ENCODE measurements at places on chromosomes 2 and 18.
A peak's percentile ranks its signal among the peaks of the same experiment; 100 is the strongest.

DNA sequence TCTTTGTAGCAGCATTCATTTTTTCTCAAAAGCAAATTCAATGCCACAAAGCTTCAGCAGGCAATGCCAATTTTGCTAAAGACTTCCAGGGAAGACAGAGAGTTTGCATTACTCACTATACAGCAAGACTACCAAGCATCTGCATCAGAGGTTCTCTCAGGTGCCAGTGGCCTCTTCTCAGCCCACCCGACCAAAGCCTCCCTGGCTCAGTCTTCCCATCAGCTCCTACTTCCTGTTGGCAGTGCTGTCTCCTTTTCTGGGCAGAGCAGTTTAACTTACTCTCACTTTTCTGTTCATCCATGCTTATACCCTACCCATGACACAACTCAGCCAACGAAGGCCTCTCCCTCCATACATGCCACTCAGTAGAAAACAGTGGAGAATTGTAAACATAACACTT, 157.1 kb downstream of the TRABD2A start:
- no peak for DNase-seq

- DNase-seq: no peak
Measured at GRCh38 chr2:64036034-64036705, 16.9 kb upstream of the VPS54 start.

- DNase-seq: no peak
Measured at GRCh38 chr2:235170016-235170415, 218.2 kb downstream of the SH3BP4 start.

DNA sequence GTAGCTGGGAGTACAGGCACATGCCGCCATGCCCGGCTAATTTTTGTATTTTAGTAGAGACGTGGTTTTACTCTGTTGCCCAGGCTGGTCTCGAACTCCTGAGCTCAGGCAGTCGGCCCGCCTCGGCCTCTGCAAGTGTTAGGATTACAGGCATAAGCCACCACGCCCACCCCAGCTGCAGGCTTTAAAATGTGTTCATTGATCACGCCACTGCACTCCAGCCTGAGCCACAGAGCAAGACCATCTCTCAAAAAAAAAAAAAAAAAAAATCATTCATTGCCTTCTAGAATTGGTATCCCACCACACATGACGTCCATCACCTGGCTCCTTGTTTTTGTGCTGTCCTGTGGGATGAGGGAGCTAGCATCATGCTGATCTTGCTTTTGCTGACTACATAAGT, 127.4 kb downstream of the VIT start:
- DNase-seq: no peak

GRCh38 chr2:120870467-120870788, 134.8 kb downstream of the GLI2 start:
- no peak for DNase-seq

DNA sequence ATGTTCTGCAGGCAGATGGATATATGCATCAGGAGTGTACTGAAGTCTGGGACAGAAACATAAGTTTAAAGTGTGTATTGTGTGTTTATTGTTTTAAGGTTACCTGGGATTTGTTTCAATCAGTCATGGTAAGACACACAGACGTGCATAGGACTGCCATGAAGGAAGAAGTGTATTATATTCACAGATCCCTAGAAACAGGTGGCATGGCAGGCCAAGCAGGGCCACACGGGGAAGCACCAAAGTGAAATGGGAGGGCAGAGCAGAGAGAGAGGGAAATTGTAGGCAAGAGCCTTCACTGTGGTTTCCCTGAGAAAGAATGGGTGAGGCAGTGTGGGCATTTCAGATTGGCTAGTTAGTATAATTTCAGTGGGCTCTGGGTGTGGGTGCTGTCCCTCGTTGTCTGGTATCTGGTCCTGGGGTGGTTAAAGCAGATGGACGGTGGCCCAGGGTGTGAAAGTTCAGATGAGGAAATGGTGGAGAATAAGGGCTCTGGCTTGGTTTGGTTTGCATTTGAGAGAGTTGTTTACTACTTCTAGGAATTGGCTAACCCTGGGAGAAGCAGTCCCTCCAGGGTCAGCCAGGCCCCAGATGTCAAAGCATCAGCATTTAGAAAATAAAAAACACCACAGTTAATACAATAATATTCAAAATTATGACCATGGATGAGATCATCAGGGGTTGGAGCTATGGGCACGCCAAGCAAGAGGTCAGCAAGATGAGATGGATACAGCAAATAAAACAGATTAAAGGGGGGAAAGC, 160.0 kb downstream of the LRRC30 start:
- DNase-seq: no peak

GRCh38 chr2:57160976-57161375, 885.6 kb upstream of the VRK2 start:
- DNase-seq: no peak

GRCh38 chr2:112141626-112142007, 3.4 kb downstream of the FBLN7 start:
- peak; percentile 57 for DNase-seq

DNA sequence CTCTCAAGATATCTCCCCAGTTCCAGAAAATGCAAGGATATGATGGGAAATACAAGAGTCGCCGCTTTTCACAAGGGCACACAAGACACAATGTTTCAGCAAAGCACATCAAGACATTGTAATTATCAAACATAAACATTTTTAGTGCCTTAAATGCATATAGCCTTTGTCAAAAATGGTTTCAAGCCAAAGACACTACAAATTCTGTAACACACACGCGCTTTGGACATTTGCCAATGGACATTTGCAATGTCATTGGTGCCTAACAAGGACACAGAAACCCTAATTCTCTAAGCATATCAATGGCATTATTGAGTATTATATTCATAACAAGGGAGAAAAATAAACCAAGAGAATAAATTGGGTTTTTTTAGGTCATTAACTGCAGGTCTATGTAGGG, 16.1 kb downstream of the ADD2 start:
- DNase-seq: no peak

GRCh38 chr2:183532514-183532913, 408.3 kb downstream of the NUP35 start:
- no peak for DNase-seq

- no peak for DNase-seq
Measured at GRCh38 chr18:77754475-77755044, 504.9 kb downstream of the GALR1 start.

DNA sequence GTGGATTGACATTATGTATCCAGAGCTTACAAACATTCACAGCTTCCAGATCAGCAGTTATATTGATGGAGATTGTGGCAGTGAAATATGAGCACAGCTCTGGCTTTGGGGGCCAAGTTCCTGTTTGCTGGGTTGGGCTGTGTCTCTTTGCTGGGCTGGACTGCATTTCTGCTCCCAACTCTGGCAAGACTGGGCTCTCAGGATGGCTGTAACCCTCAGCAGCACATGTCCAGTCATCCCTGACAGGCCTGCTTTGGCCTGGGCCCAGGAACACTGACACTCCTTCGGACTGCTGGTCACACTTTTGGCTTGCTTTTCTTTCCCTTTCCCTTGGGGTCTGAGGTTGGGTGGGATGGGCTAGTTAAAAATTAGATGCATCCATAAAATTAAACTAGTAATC, 17.9 kb upstream of the VPS4B start:
- DNase-seq: no peak

GRCh38 chr2:72625366-72625765, 200.5 kb downstream of the EXOC6B start:
- no peak for DNase-seq

DNA sequence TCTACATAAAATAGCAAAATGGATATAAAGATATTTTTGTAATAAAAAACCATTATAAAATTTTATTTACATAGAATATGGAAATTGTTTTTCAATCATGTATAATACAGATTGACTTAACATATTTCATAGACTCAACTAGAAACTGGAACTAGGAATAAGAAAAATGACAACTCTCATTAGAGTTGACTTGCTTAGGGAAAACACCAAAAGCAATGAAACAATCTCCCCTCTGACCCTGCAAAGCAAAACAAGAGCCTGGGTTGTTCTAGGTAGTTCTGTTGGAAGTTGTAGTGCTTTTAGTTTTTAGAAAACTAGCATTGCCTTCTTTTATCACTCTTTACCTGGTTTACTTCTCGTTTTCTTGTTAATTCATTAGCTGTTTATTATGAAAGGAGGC, 32.2 kb upstream of the MTIF2 start:
- no peak for DNase-seq

- DNase-seq: no peak
Measured at GRCh38 chr2:138596403-138596802, 94.8 kb downstream of the SPOPL start.

DNA sequence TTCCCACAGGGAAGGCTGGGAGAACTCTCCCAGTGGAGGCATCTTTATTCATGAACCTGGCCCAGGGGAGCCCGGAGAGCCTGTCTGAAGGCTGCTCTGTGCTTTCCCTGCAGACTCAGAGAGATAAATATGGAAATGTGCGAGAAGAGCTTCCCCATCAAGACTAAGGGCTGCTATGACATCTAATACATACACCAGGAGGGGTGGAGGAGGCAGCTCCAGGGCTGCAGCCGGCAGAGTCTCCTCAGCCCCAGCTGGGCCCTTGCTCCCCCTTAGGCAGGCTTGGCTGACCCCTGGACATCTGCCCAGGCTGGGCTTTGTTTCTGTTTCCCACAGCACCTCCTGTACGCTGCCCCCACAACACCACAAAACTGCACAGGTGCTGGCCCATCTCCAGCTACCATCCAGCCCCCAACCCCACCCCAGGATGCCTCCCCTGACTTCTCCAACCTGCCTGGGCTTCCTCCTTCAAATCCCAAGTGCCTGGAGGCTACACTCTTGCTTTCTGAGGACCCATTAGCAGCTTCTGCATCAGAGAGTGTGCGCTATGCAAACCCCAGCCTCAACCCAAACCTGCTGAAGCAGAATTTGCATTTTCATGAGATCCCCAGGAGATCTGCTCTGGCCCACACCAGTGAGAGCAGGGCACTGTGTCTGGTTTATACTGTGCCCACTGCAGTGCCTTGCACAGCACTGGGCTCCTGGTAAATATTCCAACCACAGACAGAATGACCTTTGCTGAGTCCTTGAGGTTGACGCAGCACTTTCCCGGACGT, 96.8 kb downstream of the VSNL1 start:
- DNase-seq: no peak

- DNase-seq: no peak
Measured at GRCh38 chr18:55579501-55580270, 8.3 kb downstream of the TCF4 start.

- no peak for DNase-seq
Measured at GRCh38 chr2:71880846-71881610, 266.6 kb downstream of the CYP26B1 start.

- no peak for DNase-seq
Measured at GRCh38 chr2:156470975-156471583, 34.9 kb downstream of the GPD2 start.

GRCh38 chr2:234476766-234477165, 20.1 kb downstream of the ARL4C start:
- no peak for DNase-seq

- no peak for DNase-seq
Measured at GRCh38 chr2:217821536-217822147, 181.2 kb downstream of the TNS1 start.

- DNase-seq: no peak
Measured at GRCh38 chr2:183898641-183899040, 699.7 kb upstream of the ZNF804A start.

- DNase-seq: no peak
Measured at GRCh38 chr2:239222312-239222660, 178.5 kb downstream of the HDAC4 start.

DNA sequence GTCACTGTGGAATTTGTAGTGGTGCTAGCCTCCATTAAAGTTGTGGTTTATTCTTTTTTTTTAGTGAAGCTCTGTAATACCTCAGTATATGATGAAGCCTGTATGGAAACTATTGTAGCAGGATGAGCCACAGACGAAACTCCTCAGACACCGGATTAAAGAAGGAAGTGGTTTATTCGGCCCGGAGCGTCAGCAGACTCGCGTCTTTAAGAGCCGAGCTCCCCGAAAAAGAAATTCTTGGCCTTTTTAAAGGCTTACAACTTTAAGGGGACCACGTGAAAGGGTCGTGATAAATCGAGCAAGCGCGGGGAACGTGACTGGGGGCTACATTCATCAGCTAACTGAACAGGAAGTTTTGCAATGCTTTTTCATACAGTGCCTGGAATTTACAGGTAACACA, 8.1 kb upstream of the CCL20 start:
- no peak for DNase-seq
